ENCODE measurements at places on chromosomes 2 and 18.

DNA sequence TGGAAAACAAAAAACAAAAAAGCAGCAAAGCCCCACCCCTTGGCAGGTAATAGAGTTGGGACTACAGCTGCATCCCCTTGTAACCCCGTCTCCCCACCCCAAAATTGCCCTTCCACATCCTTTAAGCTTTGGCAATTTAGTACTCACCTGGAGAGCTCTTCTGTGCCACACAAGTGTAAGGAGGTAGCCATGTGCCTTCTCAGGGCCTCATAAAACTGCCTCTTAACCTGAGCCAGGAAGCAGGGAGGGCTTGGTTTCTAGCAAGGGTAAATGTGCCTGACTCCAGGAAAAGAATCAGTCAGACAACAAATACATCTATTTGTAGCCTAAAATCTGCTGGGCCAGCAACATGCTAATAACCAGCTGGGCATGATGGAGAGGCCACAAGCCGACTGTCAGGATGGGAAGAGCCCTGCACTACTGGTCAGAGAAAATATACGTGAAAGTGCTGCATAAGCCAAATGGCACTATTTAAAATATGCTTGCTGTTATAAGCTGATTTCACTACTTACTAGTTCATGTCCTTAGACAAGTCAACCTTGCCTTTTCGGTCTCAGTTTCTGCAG lies 46.3 kb downstream of the NOP58 start:
- no peak for DNase-seq

GRCh38 chr2:85310330-85310729 lies 17.5 kb downstream of the TGOLN2 start:
- DNase-seq: no peak

DNA sequence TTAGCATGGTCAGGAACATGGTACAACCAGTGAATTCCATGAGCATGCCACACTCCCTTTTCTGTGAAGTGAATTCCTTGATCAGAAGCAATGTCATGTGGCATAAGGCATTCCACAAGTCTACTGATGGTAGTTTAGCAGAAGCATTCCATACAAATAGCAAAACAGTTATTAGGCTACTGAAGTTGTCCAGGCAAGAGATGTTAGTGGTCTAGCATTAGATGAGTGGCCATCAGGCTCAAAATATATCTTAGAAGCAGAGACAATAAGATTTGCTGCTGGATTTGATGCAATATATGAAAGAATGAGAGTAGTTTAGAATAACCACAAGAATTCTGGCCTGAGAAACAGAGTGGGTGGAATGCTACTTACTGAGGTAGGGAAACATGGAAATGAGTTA lies 355.3 kb upstream of the NRXN1 start:
- DNase-seq: no peak

GRCh38 chr18:70363861-70364260 lies 75.0 kb downstream of the SOCS6 start:
- DNase-seq: no peak

GRCh38 chr2:239431536-239431935 lies 30.7 kb upstream of the HDAC4 start:
- DNase-seq: no peak

GRCh38 chr2:177886824-177887223 lies 185.8 kb downstream of the PDE11A start:
- DNase-seq: no peak

- DNase-seq: peak; percentile 98
Observed at GRCh38 chr18:12236934-12237832, 17.0 kb upstream of the CIDEA start.

DNA sequence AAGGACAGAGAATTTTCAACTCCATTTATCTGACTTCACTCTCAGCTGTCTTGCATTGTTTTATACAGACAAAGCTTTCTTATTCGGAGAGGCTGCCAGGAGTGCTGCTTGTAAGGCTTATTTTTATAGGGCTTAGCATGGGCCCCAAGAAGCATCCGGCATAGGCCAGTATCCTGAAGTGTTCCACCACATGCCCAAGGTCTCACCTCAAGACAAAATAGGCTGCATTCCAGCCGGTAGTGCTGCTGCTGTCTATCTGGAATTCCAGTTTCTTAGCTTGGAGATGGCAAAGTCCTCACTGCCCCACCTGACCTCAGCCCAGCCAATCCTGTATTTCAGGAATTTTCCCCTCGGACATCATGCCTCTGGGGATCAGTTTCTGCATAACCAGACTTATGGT lies 47.6 kb upstream of the MCFD2 start:
- no peak for DNase-seq

Measured in HuH-7 (cell line).